ENCODE measurements at places on chromosomes 4 and X. TPM values are rescaled to one million over a fixed set of nuclear protein-coding genes. Genes with fewer than 3 reads are reported as not detected.

DNA sequence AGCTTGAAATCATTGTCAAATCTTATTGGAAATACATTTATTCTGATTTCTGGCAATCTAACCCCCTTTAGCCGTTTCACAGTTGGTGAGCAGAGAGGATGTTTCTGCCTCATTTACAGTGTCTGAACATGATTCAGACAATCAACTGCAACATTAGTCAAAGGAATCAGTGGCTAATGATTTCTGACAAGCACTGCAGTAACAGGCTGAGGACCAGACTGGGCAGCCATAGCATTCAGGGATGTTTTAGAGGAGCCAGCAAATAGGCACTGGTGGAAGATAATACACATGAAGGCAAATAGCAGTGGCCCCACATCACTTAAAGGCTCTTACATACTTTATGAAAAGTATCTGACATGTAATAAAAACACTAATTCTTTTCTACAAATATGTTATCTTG lies 102.8 kb downstream of the TTC29 start:
- H3K4me1 ChIP-seq: no peaks in the 10 kb centered on the region
- no peaks in the 10 kb centered on the region for H3K27me3 ChIP-seq
- no peak overlapping the region for H3K4me3 ChIP-seq
- no peak overlapping the region for H3K27ac ChIP-seq
- no peaks in the 10 kb centered on the region for H3K36me3 ChIP-seq
- DNase-seq: no peak

DNA sequence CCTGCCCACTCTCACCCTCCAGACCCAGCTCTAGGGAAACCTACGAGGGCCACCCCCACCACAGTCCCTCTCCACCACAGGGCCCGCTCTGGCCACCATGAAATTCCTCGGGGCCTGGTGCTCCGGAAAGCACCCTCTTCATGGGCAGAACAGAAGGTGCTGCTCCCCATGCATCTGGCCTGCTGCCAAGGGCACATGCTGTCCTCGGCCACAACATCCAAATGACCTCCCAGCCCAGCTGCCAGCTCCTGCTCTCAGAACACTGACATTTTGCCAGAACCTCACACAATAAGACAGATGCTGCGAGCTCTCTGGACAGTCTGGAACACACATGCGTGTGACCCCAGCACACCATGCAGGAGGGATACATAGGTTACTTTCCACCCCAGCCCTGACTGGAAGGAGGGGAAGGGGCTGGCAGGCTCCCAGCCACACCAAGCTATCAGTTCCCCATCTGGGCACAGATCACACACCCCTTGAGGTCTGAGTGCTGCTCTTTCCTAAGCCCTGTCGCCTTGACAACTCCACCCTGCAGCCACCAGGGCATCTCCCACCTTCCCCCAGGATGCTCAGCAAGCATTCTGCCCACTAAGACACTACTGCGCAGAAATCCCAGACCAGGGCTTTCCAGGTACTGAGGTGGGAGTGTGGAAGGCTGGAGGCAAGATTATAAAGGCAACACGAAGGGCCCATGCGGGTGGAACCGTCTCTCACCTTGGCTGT lies 5.8 kb downstream of the CCNQ start:
- no peak overlapping the region for H3K27ac ChIP-seq
- no peak overlapping the region for H3K4me3 ChIP-seq

GRCh38 chrX:11480626-11481025 lies 185.1 kb downstream of the ARHGAP6 start:
- no peaks in the 10 kb centered on the region for H3K4me1 ChIP-seq
- H3K27me3 ChIP-seq: no peaks in the 10 kb centered on the region
- H3K27ac ChIP-seq: no peak overlapping the region
- no peaks in the 10 kb centered on the region for H3K36me3 ChIP-seq
- no peak overlapping the region for H3K4me3 ChIP-seq

- no peaks in the 10 kb centered on the region for H3K27me3 ChIP-seq
- no peaks in the 10 kb centered on the region for H3K36me3 ChIP-seq
- H3K4me1 ChIP-seq: no peaks in the 10 kb centered on the region
- H3K27ac ChIP-seq: no peak overlapping the region
- H3K4me3 ChIP-seq: no peak overlapping the region
Measured at GRCh38 chr4:61716426-61716825, 516.3 kb downstream of the ADGRL3 start.

GRCh38 chr4:104489731-104490095 lies 5.0 kb downstream of the CXXC4 start:
- H3K36me3 ChIP-seq: no peaks in the 10 kb centered on the region
- no peak overlapping the region for H3K4me3 ChIP-seq
- H3K4me1 ChIP-seq: peaks cover 4% of the 10 kb centered on the region

- peaks cover 25% of the 10 kb centered on the region for H3K36me3 ChIP-seq
- peak; percentile 49 for DNase-seq
- peaks cover 49% of the 10 kb centered on the region for H3K4me1 ChIP-seq
- peak overlapping the region; percentile 86 for H3K27ac ChIP-seq
- H3K27me3 ChIP-seq: no peaks in the 10 kb centered on the region
Measured at GRCh38 chrX:153966841-153967535, 4.6 kb downstream of the HCFC1 start.

DNA sequence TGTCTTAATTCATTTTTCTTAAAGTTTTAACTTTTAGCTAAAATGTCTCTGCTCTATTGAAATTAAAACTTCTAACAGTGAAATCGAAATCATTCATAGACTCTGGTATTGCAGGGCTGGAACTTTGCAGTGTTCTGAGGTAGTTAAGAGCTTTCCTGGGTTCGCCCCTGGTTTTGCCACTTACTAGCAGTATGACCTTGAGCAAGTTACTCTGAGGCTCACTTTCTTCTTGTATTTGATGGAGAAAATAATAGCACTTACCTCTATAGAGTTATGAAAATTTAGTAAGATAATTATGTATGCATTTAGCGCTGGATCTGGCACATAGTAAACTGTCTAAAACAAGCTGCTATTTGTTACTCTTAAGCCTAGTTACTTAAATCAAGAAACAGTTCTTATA lies 1.7 kb downstream of the SLAIN2 start:
- DNase-seq: no peak
- H3K4me3 ChIP-seq: peak overlapping the region; percentile 95
- H3K36me3 ChIP-seq: no peaks in the 10 kb centered on the region
- no peaks in the 10 kb centered on the region for H3K27me3 ChIP-seq

DNA sequence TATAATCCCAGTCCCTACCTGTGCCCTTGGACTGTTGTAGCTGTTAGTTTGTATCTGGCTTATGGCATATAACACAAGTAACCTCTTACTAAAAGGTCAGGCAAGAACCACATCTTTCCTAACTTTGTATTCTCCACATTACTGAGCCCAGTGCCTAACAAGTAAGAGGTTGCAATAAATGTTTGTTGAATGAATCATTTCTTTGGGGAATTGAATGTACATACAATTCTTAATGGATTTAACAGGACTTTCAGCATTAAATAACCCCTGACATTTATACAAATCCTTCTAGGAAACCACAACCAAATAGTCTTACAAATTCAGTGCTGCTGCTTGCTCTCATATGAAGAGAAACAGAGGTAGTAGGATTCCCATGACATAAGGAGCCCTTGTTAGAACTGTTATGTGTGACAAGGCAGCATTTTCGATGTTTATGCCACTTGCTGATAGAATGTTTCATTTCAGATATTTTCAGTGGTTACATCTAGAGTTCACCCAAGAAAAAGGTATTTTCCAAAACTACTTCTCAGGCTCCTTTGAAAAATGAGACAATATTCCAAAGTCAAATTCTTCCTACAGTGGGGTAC lies 62.0 kb downstream of the MBNL3 start:
- H3K4me3 ChIP-seq: no peak overlapping the region
- H3K36me3 ChIP-seq: no peaks in the 10 kb centered on the region
- no peak for DNase-seq
- H3K27ac ChIP-seq: no peak overlapping the region
- peaks cover 4% of the 10 kb centered on the region for H3K27me3 ChIP-seq
- H3K4me1 ChIP-seq: no peaks in the 10 kb centered on the region

GRCh38 chr4:78689261-78689660 lies 86.9 kb upstream of the BMP2K start:
- DNase-seq: no peak
- H3K27ac ChIP-seq: no peak overlapping the region
- H3K4me1 ChIP-seq: no peaks in the 10 kb centered on the region

The USP17L13 gene
- total RNA-seq: not detected

The CRLF2 gene
- not detected for total RNA-seq

The COX7B2 gene
- total RNA-seq: not detected

The PRSS48 gene
- total RNA-seq: not detected

The TMEM154 gene
- total RNA-seq: 0.40 TPM

The AMBN gene
- not detected for total RNA-seq

The VSIG1 gene
- not detected for total RNA-seq

The ITIH6 gene
- not detected for total RNA-seq
